ENCODE measurements at places on chromosomes 6 and 20.

- DNase-seq, result no peak
Measured at GRCh38 chr6:21665110-21665391, 71.5 kb downstream of the SOX4 start.

DNA sequence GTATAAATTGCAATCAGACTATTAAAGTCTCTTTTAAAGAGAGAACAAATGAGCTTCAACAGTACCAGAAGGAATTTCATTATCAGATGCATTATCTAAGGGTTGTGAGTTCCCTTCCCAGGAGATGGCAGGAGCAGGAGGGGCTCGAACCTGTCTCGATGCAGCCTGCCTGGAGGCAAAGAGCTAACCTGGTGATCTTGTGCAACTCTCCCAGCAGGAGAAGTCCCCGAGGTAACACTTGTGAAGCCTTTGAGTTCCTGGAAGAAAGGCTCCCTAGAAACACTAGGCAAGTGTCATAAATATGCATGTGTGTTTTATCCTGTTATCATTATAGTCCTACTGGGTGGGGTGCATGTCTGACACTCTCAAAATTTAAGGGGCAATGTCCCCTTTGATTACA, 232.2 kb upstream of the ARID1B start:
- DNase-seq, result no peak

DNA sequence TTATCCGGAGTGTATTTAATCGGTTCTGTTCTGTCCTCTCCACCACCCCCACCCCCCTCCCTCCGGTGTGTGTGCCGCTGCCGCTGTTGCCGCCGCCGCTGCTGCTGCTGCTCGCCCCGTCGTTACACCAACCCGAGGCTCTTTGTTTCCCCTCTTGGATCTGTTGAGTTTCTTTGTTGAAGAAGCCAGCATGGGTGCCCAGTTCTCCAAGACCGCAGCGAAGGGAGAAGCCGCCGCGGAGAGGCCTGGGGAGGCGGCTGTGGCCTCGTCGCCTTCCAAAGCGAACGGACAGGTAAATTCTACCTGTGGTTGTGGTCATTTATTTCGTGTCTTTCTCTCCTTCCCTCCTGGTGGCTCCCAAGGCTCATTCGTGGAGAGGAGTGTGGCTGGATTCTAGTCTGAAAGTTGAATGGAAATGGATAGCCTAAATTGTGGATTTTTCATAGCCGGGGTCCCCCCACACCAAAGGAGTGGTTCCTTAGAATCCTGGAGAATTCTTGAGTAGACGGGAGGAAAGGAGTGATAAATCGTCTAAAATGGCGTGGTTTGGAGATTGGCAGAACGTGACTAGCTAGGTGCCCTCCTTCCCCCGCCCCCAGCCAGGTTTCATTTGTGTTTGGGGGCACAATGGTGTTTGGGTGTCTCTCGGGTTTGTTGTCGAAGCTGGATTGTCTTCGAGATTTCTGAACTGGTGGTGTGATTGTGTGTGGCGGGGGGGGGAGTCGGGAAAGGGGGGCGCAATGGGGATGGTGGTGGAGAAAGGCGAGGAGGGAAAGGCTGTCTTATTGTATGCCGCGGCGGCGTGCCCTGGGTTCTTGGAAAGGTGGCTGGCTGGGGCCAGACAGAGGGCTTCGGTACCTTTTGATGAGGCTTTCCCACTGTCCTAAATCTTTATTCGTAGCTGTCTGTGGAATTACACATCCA, 673 bp downstream of the MARCKS start:
- peak; percentile 47 for DNase-seq

- no peak for DNase-seq
Measured at GRCh38 chr6:155578251-155578650, 122.6 kb upstream of the NOX3 start.

DNA sequence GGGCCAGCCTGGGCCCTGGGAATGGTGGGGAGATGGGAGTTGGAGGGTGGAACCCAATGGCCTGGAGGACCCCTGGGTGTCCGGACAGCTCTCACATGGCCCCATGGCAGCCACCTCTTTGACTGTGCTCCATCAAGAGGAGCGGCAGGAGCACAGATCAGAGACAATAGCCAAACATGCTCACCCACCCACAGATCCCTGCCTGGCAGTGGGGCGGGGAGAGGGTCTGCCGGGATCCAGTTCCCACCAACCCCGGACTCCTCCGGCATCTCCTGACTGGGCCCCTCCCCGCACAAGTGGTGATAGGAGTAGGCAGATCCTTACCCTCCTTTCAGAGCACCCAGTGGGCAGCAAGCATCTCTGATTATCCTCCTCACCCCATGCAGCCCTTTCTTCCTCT, 31.9 kb upstream of the MRPS18A start:
- DNase-seq, result no peak

DNA sequence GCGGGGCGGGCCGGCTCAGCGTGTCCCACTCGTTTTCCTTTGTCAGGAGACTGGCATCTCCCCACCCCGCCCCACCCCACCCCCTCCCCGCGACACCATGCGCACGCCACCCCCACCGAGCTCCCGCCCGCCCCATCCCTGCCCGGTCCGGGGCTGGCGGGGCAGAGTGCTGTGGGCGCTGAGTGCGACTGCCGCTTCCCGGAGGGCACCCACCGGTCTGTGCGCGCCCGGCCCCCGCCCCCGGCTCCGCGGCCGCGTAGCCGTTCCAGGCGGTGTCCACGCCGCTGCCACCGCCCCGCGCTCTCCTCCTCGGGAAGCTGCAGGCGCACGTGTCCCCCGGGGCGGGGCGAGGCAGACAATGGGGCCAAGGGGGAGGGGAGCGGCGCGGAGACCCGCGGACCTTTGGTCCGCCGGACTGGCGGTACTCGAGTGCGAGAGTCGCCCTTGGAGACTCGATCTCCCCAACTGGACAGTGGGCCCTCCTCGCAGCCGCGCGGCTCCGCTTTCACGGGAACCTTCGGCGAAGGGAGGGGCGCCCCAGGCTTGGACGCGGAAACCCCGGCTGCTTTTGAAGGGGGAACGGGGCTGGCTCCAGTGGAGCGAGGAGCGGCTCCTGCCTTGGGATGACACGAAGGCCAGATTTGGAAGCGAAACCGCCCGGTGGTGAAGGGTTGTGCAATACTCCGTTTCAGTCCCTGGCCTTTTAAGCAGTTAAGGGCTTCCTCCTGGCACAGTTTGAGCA, 1.0 kb upstream of the SYNCRIP start:
- DNase-seq, result peak; percentile 83

DNA sequence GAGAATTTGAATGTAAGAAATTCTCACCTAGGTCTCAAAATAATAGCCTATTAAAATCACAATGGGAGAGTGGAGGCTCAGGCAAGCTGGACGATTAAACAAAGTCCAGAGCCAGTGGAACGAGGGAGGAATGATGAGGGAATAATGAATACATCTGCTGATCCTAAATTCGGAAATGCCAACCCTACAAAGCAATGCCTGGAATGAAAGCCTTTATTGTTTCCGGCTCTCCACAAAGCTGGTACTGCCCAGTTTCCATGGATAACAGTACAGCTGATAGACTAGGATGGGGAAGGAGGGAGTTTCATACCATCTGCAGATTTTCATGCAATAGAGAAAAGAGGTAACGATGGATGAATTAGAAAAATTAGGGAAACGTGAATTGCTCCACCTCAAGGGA, 356.1 kb downstream of the CBLN4 start:
- DNase-seq, result no peak

- DNase-seq, result no peak
Measured at GRCh38 chr6:137804637-137805036, 62.4 kb upstream of the TNFAIP3 start.

DNA sequence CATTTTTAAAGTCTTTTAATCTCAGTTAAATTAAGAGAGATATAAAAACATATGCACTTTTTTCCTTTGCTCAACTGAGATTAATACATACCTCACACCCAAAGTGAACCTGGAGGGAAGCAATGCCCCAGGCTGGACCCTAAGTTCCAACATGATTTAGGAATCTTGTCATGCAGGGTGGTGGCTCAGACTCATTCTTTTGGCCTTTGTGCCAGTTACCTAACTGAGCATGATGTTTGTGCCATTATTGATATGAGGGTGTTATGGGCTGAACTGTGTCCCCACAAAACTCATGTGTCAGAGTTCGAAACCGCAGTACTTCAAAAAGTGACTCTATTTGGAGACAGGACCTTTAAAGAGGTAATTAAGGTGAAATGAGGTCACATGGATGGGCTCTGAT, 188.0 kb downstream of the ARHGAP18 start:
- no peak for DNase-seq

DNA sequence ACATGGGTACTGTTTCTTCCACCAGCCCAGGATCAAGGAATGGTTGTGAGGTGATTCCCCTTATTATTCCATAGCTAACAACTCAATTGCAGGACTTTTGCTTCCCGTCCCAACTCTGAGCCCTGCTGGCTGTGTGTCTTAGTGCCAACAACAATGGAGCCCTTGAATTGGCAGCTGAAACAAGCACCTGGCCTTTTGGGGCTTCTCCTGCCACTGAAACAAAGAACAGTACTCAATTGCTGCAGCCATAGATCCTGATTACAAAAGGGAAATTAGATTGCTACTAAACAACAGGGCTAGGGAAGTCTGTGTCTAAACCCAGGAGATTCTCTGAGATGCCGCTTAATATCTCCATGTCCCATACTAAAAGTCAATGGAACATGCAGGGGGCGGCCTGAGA, 61.3 kb upstream of the CARMIL1 start:
- no peak for DNase-seq

DNA sequence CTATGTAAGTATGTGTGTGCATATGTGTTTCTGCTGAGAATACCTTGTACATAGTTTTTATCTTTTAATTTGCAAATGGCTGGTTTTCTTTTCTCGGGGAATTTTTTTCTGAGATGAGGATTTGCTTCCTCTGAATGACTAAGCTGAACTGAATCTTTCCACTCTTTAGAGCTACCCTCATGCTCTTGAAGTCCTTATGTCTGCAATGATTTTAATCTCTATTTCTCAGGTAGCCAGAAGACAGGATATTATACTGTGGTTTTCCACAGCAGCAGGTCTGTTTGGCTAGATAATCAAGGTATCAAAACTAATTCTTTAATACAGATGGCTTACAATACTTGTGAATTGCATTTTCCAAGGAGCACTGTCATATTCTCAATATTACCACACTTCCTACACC, 114.7 kb downstream of the PLCB1 start:
- no peak for DNase-seq

DNA sequence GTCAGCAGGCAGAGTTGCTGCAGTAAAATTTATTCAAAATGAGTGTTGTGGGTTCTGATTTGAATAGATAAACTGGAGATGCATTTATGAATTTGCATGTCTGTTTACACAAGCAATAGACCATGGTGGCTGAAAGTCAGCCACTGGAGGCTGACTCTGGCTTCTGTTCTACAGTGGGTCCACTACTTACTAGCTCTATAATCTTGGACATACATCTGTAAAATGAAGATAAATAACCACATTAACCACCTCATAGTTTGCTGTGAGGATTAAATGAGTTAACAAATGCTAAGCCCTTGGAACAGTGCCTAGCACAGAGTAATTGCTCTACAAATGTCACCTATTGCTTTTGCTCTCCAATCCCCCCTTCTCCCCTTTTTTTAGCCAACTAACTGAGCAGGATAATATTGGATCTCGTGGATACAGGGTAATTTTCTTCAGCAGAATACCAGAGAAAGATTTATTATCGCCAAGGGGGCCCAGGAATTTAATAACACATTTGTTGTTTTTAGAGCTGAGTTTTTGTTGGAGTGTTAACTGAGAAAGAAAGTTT, 1.4 kb upstream of the PM20D2 start:
- DNase-seq, result no peak

GRCh38 chr6:133681891-133682290, 207.0 kb upstream of the TCF21 start:
- DNase-seq, result no peak

DNA sequence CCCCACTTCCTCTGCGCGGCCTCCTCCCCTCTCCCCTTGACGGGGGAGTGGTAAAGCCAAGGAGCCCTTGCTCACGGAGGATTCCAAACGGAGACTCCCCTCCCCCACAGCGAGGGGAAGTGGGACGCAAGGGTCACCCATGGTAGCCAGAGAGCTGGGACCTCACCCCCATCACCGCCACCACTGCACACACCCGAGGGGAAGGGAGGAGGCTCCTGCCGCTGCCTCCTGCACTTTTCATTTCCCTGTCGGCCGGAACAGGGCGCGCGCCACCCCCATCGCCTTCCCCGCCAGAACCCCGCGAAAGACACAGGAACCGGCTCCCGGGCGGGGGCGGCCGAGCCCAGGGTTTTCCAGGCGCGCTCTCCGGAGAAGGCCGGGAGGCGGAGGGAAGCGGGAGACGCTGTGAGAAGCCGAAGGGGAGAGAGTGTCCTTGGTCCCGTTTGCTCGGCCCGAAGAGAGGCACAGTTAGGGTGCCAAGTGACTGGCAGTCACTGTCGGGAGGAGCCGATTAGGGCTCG, 789 bp downstream of the CCND3 start:
- peak; percentile 81 for DNase-seq

- no peak for DNase-seq
Measured at GRCh38 chr20:50515471-50516106, 5.4 kb downstream of the PTPN1 start.

- DNase-seq, result no peak
Measured at GRCh38 chr6:39073471-39074355, 25.1 kb downstream of the GLP1R start.

DNA sequence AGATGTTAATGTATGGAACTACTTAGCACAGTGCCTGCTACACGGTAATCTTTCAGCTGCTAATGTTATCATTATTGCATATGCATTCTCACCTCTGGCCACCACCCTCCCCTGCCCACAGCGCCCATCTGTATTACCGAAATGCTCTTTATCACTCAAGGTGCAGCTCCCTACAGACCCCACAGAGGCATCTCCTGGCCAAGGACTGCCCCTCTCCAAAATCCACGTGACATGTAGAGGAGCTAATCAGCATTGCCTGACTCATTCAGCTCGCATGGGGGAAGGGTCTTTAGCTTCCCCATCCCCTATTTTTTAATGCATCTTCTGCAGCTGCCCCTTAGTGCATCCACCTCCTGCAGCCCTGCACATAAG, 41.8 kb downstream of the SLC22A23 start:
- DNase-seq, result no peak

GRCh38 chr6:111784433-111784832, 88.8 kb downstream of the FYN start:
- no peak for DNase-seq

DNA sequence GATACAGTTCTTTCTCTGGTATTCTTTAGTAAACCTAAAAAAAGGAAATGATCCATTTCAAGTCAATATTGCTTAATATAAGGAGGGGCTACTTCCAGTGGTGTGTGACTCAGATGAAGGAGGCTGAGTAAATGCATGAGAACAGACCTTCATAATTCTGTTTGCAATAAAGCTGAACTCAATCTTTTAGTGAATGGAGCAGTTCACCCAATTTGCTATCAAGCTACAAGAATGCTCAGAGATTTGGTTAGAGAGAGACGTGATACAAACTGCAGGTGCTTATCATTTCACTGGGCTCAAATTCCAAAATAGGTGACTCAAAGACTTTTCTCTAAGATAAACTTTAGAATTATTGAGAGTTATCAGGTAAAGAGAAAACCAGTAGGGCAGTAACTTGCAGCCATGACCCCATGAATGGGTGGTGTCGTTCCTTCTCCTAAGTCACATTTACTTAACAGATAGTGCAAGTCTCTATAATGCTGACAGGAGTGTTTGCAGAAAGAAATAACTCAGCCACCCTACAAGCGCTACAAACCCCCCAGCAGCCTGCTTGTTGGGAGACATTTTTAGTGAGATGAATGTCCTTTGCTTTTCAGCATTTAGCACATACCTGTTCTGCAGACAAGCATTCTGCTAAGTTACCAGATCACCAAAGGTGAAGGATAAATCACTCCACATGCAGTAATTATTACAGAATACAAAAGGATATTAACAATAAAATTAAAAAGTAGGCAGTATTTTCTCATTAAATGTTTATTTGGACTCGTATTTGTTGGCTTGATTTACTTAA, 16.4 kb upstream of the BLOC1S5 start:
- no peak for DNase-seq

GRCh38 chr6:163324326-163324687, 90.2 kb upstream of the QKI start:
- DNase-seq, result no peak

Measured in activated CD8-positive, alpha-beta T cell treated with anti-CD3 and anti-CD28 coated beads for 36 hours (primary cell).